ENCODE measurements at places on chromosomes 4 and X. TPM values are rescaled to one million over a fixed set of nuclear protein-coding genes. Genes with fewer than 3 reads are reported as not detected.

CXCL1 gene
- total RNA-seq, result not detected

LONRF3 gene
- total RNA-seq, result 5.1 TPM

SMS gene
- 38.0 TPM for total RNA-seq

FGFBP1 gene
- total RNA-seq, result not detected

DNA sequence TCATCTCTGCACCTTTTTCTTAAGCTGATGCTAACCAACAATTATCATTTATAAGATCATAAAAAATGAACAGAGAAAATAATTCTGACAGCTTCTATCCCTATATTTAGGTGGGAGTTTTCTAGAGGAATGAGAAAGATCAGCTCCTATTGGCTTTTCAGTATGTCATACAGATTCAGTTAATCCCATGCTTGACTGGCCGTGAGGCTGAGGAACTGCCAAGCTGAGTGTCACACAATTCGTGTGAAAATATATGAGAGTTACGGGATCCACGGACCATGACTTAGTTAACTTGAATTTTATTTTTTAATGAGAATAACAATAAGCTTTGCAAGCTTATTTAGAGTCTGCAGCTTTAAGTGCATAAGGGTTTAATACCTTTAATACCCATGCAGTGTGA lies 37.5 kb downstream of the PHEX start:
- no peak for DNase-seq

DNA sequence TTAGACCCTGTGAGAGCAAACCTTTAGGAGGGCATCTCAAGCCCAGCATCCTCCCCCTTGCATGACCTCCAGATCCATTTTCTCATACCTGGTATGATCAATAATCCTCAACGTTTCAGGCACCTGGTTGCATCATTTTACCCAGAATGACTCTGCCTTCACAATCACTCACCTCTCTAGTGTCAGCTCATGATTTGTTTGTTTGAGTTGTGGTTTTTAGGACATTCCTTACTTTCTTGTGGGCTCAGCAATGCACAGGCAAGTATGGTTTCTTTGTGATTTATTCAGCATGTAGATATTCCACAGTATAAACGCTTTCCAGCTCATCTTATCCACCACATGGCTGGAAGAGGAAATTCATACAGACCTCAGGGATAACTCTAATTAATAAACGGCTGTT lies 93.6 kb upstream of the CPEB2 start:
- no peak for DNase-seq

- no peak for DNase-seq
Observed at GRCh38 chrX:17476411-17476810, 101.4 kb downstream of the NHS start.

DNA sequence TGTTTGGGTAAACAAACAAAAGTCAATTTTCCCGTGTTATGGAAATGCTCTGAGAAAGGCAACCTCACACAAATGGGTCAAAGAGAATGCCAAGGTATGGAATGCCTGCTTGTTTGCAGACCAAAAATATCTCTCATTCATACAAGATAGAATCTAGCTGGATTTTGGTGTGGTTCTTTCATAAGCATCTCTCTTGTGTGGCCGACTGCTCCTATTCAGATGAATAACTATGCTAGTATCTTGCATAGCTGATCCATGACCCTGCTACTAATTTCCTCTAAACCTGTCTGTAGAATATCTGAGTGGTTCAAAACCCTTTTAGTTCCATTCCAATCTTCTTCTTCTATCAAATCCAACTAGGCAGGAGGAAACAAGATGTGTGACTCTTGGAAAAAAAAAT lies 28.2 kb upstream of the SORBS2 start:
- no peak for DNase-seq

DNA sequence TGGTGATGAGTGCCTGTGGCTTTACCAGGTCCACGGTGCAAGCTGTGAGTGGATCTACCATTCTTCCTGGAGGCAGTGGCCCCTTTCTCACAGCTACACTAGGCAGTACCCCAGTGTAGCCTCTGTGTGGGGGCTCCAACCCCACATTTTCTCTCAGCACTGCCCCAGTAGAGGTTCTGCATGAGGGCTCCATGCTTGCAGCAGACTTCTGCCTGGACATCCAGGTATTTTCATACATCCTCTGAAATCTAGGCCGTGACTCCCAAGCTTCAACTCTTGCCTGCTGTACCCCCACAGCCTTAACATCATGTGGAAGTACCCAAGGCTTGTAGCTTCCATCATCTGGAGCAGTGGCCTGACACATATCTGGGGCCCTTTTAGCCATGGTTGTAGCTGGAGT lies 90.1 kb downstream of the SH3BGRL start:
- DNase-seq, result no peak

GRCh38 chrX:68792083-68792482 lies 36.7 kb upstream of the EFNB1 start:
- no peak for DNase-seq

Data from activated naive CD4-positive, alpha-beta T cell treated with anti-CD3 and anti-CD28 coated beads, Interleukin-2, amount 50 U/mL, for 72 hours (primary cell).